Esophagus mucosa (tissue), 1 donor: ENCODE measurements at places on chromosomes 12 and 14.

- no peak for ATAC-seq
These were observed 144.9 kb upstream of the PELI2 start for GRCh38 chr14:55973285-55973800.

- ATAC-seq, result no peak
These were observed 140.5 kb downstream of the AKAP6 start for GRCh38 chr14:32469388-32470160.

DNA sequence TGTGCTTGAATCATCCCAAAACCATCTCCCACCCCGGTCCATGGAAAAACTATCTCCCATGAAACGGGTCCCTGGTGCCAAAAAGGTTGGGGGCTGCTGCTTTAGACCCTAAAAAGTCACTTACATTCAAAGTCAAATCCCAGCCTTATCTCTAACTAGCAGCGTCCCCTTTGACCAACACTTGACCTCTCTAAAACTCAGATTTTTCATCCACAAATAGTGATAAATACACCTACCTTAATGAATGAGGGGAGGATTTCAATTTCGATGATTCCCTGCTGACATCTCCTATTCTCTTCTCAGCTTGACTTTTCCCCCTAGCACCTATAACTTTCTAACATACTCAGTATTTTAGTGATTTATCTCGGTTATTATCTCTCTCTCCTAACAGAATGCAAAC is 137.3 kb downstream of the BTG1 start:
- no peak for ATAC-seq

- ATAC-seq, result no peak
These were observed 60.3 kb upstream of the KCNMB4 start for GRCh38 chr12:70305794-70306193.

- no peak for ATAC-seq
These were observed 46.5 kb downstream of the BTBD7 start for GRCh38 chr14:93286212-93286890.

DNA sequence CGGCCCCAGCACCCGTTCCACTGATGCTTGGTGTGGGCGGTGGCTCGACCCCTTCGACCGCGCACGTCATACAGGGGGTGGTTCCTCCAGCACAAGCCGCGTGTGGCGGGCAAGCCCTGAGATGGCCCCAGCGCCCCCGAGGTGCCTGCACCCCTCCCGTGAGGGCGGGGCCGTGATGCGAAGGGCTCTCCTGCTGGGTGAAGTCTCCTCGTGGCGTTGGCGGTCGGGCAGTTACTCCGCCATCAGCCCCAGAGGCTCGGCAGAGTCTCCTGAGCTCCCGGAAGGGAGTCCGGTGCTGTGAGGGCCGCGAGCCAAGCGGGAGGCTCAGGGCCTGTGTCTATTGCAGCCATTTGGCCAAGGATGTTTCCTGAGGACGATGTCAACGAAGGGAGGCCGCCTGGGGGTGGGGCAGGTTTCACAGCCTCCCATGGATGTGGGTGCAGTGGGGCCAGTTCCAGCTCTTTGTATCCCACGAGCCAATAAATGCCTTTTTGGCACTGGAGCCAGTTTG is 78.1 kb upstream of the GALNT9 start:
- ATAC-seq, result no peak

DNA sequence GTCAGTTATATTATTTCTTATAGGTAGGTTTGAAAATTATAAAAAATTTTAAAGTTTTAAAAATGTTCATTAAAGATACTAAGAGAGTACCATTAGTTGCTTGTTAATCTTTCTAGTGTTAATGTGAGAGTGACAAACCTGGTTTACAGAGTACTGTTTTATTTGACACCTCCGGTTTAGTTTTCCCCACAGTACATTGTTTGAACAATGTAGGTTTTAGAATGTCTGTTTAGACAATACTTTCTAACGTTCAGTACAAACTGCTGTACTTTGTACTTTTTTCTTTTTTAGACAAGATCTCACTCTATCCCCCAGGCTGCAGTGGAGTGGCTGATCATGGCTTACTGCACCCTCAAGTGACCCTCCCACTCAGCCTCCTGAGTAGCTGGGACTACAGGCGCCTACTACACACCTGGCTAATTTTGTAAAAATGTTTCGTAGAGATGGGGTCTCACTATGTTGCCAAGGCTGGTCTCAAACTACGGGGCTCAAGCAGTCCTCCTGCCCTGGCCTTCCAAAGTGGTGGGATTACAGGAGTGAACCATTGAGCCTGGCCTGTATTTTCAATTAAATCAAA is 3.2 kb downstream of the BICDL1 start:
- no peak for ATAC-seq

DNA sequence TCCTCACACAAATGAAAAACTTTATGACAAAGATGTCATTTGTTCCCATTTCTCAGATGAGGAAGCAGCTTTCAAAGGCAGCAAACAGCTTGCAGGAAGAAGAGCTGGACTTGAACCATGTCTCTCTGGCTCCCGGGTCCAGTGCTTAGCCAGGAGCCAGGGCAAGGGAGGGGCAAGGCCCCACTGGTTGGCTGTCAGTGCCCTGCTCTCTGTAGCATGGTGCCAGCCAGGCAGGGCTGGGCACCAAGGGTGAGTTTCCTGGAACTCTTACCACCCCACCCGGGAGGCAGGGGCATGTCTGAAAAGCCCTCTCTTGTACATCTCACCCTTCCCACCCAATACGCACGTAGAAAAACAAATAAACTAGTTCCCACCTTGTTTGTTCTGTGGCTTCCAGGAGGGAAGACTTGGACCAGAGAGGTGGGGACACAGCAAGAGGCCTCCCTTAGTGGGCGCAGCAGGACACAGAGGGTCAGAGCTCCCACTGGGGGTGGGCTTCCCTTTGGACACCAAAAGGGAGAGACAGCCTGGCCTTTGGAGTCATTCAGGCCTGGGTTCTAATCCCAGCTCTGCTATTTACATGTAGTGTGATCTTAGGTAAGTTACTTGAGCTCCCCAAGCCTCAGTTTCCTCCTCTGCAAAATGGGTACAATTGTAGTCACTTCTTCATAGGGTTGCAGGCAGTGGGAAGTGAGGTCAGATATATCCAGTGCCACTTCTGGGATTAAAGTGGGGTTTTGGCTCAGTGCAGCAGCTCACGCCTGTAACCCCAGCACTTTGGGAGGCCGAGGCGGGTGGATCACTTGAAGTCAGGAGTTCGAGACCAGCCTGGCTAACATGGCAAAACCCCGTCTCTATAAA is 17.2 kb downstream of the TRPV4 start:
- ATAC-seq, result no peak

- no peak for ATAC-seq
These were observed 322.8 kb downstream of the RGS6 start for GRCh38 chr14:72254937-72255472.

DNA sequence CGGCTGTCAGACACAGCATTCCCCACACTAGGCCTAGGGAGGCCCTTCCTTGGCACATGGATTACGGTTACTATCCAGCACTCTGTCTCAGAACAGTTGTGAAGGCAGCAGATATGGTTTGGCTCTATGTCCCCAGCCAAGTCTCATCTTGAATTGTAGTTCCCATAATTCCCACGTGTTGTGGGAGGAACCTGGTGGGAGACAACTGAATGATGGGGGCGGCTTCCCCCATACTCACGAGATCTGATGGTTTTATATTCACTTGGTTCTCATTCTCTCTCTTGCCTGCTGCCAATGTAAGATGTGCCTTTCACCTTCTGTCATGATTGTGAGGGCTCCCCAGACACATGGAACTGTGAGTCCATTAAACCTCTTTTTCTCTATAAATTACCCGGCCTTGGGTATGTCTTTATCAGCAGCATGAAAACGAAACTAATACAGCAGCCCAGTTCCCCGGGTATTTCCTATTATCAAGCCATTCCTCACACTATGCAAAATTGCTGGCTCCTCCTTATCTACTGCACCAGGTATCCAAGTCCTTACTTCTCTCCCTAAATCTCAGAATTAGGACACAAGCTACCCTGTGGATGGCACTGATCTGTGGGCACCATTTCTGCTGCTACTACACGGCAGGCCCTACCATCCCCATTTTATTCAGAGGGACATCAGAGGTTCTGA is 33.3 kb downstream of the NT5DC3 start:
- no peak for ATAC-seq

DNA sequence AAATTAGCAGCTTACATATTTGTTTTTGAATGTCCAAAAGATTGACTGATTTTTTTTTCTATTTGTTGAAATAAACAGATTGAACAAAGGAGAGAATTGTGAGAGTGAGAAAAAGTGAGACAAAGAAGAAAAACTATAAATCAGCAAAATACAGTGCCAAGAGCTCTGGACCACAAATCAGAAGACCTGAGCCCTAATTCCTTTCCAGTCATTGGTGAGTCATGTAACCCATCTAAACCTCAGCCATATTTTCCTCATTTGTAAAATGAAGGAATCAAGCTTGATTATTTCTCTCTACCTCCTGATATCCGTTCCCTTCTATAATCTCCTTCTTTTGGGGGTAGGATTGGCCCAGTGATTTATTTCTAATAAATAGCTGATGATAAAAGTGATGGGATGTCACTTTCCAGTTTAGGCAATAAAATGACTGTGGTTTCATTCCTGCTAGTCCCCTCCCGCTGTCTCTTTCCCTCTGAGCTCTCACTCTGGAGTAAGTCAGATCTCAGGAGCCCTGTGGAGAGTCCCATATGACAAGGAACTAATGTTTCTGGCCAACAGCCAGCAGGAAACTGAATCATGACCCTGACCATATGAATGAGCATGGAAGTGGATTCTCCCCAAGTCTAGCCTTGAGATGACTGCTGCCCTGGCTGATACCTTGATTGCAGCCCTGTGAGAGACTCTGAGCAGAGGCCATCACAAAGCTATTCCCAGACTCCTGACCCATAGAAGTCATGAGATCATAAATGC is 218.9 kb downstream of the ACSS3 start:
- ATAC-seq, result no peak

DNA sequence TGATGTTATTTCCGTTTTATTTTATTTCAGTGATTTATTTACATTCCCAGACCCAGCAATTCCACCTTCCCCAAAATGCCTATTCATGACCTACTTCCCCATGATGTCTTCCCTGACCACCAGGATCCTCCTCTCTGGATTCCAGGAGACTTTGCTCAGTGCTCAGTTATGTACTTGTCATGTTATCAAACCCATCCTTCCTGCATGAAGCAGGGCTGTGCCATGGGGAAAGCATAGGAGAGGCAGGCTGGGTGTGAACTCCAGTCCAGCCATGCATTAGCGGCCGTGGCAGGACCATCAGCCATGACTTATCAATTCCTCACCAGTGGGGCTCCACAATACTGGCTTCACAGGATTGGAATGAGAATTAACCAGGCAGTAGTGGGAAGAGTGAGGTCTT is 57.8 kb downstream of the B4GALNT3 start:
- ATAC-seq, result no peak

DNA sequence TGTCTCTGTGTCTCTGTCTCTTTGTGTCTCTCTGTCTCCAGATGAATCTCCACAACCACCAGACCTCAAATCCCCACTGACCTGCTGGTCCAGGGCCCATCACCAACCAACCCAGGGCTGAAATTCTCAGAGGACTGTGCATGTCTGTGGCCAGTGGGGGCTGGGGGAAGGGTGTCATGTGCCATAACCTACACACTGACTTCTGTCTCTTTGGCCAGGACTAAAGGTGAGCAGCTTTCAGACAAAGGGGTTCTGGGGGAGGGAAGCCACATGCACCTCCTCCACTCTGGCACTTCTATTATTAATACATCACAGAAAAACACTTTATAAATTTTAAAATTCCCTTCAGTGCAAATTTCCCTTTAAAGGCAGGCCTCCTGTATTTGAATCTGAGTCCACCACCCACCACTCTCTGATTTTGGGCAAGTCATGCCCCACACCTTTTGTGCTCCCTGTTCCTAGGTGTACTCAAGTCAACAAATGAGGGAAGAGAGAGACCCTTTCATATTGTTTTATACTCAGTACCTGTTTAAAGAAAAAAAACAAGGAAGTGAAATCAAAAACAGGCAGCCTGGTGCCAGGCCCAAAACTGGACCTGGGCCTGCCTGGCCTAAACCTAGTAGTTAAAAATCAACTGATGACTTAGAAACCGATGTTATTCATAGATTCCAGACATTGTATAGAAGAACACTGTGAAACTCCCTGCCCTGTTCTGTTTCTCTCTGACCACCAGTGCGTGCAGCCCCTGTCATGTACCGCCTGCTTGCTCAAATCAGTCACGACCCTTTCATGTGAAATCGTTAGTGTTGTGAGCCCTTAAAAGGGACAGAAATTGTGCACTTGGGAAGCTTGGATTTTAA is 80.2 kb downstream of the TUNAR start:
- no peak for ATAC-seq

DNA sequence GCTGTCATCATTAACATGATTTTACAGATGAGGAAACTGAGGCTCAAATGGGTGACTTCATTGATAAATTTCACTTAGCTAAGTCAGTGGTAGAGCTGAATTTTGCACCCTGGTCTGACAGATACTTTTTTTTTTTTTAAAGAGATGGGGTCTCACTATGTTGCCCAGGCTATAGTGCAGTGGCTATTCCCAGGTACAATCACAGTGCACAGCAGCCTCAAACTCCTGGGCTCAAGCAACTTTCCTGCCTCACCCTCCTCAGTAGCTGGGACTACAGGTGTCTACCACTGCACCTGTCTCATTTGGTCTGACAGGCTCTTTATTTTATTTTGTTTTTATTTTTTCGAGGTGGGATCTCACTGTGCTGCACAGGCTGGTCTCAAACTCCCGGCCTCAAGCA is 24.2 kb upstream of the CORO1C start:
- no peak for ATAC-seq

- no peak for ATAC-seq
These were observed 4.4 kb upstream of the CLEC2A start for GRCh38 chr12:9936591-9936990.

DNA sequence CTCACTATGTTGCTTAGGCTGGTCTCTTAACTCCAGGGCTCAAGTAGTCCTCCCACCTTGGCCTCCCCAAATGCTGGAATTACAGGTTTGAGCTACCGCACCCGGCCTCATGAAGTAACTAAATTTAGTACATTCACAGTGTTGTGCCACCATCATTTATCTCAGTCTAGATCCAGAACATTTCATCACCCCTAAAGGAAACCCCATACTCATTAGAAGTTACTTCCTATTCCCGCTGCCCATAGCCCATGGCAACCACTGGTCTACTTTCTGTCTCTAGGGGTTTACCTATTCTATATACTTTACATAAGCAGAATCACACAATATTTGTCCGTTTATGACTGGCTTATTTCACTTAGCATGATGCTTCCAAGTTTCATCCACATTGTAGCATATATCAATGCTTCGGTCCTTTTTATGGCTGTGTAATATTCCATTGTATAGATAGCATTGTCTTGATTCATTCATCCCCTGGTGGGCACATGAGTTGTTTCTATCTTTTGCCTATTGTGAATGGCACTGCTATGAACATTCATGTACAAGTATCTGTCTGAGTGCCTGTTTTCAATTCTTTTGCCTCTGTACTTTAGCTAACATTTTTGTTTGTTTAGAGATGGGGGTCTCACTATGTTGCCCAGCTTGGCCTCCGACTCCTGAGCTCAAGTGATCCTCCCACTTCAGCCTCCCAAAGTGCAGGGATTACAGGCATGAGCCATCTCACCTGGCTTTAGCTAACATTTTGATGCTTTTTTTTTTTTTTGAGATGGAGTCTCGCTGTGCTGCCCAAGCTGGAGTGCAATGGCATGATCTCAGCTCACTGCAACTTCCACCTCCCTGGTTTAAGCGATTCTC is 10.2 kb upstream of the SH2B3 start:
- no peak for ATAC-seq
